ENCODE measurements at places on chromosomes 6 and 20. TPM values are rescaled to one million over a fixed set of nuclear protein-coding genes. Genes with fewer than 3 reads are reported as not detected.

DNA sequence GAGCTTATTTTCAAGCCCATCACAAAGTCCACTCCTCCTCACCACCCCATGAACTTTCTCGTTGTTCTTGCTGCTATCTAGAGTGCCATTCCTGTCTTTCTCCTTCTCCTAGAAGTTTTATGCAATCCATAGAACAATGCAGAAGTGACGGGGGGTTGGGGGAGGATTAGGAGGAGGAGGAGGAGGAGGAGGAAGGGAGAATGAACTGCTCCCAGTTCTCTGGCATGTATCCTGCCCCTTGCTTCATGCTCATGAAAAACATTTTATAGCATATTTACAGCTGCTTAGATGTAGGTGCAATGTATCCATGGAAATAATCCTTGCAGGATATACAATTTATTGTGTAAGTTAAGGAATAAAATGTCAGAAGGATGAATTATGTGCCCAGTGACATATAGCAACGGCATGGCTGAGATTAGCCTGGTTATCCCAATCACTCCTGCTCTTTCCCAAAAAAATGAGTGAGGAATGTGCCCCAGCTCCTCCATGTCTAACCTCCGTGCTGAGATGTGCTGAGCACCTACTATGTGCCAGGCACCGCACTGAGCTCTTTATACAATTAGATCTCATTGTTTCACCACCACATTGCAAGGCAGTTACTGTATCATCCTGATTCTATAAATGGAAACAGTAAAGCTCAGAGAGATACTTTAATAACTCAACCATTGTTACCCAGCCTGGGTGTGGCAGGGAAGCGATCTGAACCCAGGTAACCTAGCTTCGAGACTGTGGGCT, 41.6 kb upstream of the TFAP2C start:
- H3K27ac ChIP-seq = no peak overlapping the region
- DNase-seq = no peak
- H3K36me3 ChIP-seq = no peaks in the 10 kb centered on the region

DNA sequence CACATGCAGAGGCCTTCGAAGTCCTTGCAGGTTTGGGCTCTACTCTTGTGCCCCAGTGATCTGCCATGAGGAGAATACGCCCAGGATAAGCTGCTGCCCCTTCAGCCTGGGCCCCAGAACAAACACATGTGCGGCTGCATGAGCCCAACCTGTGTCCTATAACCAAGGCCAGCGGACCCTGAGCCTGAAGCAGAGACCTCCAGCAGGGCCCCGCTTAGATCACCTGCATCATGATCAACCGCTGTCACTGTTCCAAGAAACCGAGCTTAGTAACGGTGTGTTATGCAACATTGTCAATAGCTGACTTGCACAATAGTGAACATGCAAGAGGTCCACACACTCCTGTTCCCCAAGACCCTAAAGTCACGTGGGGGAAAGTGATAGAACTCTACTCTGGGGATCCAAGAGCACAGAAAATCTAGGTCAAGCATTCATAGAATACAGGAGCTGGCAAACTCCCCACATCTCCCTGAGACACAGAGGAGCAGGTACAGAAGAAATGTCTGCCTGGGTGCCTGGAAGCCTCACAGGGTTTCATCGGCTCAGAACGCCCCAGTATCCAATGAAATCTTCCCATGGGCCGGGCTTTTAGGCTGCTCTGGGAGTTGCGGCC, 136.2 kb downstream of the BMP7 start:
- H3K36me3 ChIP-seq = no peaks in the 10 kb centered on the region
- no peak overlapping the region for H3K27ac ChIP-seq
- no peaks in the 10 kb centered on the region for H3K27me3 ChIP-seq
- no peaks in the 10 kb centered on the region for H3K4me1 ChIP-seq
- DNase-seq = no peak

DNA sequence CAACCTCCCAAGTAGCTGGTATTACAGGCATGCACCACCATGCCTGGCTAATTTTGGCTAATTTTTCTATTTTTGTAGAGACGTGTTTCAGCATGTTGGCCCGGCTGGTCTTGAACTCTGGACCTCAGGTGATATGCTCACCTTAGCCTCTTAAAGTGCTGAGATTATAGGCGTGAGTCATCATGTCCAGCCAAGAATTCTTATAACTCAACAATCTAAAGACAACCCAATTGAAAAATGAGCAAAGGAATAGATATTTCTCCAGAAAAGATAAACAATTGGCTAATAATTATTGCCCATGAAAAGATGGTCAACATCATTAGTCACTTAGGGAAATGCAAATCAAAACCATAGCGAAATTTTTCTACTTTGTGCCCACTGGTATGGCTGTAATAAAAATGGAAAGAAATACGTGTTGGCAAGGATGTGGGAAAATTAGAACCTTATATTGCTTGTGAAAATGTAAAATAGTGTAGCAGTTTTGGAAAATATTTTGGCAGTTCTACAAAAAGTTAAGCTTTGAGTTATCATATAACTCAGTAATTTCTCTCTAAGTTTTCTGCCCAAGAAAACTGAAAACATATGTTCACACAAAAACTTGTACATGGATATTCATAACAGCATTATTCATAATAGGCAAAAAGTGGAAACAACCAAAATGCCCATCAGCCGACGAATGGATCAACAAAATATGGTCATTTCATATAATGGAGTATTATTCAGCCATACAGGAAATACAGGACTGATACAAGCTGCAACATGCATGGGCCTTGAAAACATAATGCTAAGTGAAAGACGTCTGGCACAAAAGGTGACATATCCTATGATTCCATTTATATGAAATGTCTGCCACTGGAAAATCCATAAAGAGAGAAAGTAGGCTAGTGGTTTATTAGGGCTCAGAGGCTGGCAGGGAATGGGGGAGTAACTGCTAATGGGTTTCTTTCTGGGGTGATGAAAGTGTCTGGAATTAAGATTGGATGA, 87.8 kb downstream of the UTRN start:
- no peak for DNase-seq
- H3K27me3 ChIP-seq = no peaks in the 10 kb centered on the region
- H3K36me3 ChIP-seq = peaks cover 17% of the 10 kb centered on the region
- no peak overlapping the region for H3K4me3 ChIP-seq
- peaks cover 44% of the 10 kb centered on the region for H3K4me1 ChIP-seq

GRCh38 chr20:44215125-44215524, 4.6 kb upstream of the OSER1 start:
- H3K36me3 ChIP-seq = no peaks in the 10 kb centered on the region
- DNase-seq = peak; percentile 55
- H3K4me1 ChIP-seq = peaks cover 42% of the 10 kb centered on the region
- H3K4me3 ChIP-seq = no peak overlapping the region

DNA sequence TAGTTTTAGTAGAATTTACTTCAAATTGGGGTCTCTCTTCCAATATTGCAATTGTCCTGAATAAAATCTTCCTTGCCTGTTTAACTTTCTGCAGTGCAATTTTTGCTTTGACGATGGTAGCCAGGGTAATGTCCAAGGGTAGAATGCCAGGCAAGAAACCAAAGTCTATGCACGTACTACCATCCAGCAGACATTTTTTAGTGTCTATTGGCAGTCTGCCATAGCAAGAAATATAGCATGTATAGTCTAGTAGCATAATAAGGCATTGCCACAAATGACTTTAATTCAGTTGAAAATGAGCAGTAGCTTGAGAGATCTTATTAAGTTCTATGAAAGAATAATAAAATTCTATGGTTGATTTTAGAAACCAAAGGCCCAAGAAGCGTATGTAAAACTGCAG, 62.3 kb upstream of the KCNQ5 start:
- DNase-seq = no peak
- H3K4me1 ChIP-seq = no peaks in the 10 kb centered on the region
- no peak overlapping the region for H3K4me3 ChIP-seq
- H3K27ac ChIP-seq = no peak overlapping the region

DNA sequence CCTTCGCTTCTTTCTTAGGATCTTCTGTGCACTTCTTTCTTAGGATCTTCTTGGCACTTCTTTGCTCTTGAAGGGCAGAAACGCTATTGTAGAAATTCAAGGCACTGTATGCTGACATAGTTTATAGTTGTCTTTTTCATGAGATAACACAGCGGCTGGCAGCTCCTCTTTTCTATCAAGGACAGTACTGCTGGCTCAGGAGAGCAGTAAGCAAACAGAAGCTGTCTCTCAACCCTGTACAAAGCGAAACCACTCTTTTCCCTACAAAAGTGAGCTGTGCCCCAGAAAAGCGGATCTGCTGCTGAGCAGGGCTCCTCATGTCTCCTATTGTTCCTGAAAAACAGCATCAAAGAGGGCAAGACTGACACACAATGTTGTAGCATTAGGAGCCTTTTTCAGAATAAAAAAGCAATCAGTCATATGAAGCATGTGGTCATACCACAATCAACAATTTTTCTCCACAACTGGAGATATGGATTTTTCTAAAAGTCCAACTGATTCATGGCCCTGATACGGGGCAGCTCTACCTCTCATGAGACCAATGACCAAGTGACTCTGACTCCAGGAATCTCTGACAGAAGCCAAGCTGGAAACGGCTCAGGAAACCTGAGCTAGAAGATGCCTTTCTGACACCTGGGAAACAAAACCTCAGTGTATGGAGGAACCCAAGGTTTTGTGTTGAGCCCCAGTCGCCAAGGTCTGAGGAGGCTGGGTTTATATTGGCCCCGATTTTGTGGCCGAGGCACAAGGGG, 255.9 kb downstream of the ESR1 start:
- no peaks in the 10 kb centered on the region for H3K36me3 ChIP-seq
- no peak overlapping the region for H3K4me3 ChIP-seq
- DNase-seq = no peak
- no peaks in the 10 kb centered on the region for H3K27me3 ChIP-seq

- no peaks in the 10 kb centered on the region for H3K36me3 ChIP-seq
- DNase-seq = no peak
- H3K4me3 ChIP-seq = no peak overlapping the region
- H3K27ac ChIP-seq = no peak overlapping the region
- peaks cover 11% of the 10 kb centered on the region for H3K4me1 ChIP-seq
These were observed 2.9 kb downstream of the RAB32 start for GRCh38 chr6:146546443-146547043.

GRCh38 chr6:163414946-163415619, 565 bp downstream of the QKI start:
- H3K27ac ChIP-seq = peak overlapping the region; percentile 94
- DNase-seq = no peak
- H3K36me3 ChIP-seq = no peaks in the 10 kb centered on the region
- H3K27me3 ChIP-seq = no peaks in the 10 kb centered on the region
- H3K4me1 ChIP-seq = peaks cover 2% of the 10 kb centered on the region
- peak overlapping the region; percentile 91 for H3K4me3 ChIP-seq

DNA sequence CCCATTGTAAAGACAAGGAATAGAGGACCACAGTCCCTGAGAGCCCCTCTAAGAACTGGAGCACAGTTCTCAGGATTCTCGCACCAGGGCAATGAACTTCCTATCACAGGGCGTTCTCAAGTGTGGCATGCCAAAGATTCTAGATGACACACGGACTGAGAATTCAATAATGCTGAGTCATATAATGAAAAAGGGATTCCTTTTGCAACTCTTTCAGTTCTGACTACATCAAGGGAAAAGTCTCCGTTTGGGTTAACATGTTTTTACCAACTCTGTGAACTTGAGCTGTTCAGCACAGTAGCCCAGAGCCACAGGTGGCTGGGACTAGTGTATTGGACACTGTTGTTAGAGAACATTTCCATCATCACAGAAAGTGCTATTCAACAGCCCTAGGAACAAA, 3.4 kb downstream of the MED20 start:
- H3K36me3 ChIP-seq = peaks cover 22% of the 10 kb centered on the region
- H3K27me3 ChIP-seq = no peaks in the 10 kb centered on the region
- no peak for DNase-seq
- no peak overlapping the region for H3K4me3 ChIP-seq

DNA sequence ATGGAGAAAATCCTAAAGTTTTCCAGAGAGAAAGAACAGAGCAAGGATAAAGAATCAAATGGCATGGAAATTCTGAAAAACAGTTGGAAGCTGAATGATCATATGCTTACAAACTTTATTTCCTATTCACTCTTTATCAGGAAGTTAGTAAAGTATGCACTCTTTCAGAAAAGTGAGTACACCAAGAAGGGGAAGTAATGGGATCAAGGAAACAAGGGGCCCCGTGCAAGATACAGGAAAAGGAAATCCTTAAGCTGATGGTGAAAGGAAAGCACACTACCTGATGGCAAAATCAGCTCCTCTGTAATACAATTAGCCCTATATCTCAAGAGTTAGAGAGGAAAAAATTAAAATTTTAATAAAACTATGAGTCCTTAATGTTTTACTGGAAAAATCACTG, 14.0 kb downstream of the CALHM6 start:
- no peaks in the 10 kb centered on the region for H3K27me3 ChIP-seq
- peak overlapping the region; percentile 29 for H3K4me3 ChIP-seq
- H3K4me1 ChIP-seq = no peaks in the 10 kb centered on the region
- no peaks in the 10 kb centered on the region for H3K36me3 ChIP-seq

DNA sequence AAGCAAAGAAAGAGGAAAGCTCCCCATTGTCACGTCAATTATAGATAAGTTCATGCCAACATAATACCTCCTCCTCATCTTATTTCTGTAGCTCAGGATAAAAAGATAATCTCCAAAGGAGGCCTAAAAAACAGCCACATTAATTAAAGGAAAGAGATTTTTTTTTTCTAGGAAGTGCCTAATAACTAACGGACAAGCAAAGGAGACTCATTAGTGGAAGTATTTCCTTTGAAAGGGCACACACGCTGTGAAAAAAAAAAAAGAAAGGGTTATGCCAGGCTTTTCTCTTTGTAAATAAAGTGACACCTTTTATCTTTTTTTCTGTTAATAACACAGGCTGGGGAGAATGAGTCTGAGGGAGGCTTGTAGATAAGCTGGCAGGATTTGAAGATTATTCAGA, 55.7 kb downstream of the PCSK2 start:
- H3K36me3 ChIP-seq = no peaks in the 10 kb centered on the region
- no peak overlapping the region for H3K27ac ChIP-seq
- H3K27me3 ChIP-seq = no peaks in the 10 kb centered on the region
- no peak overlapping the region for H3K4me3 ChIP-seq
- no peak for DNase-seq

GRCh38 chr6:169844946-169845345, 93.5 kb downstream of the ERMARD start:
- no peaks in the 10 kb centered on the region for H3K4me1 ChIP-seq
- no peak for DNase-seq
- H3K27ac ChIP-seq = no peak overlapping the region
- no peaks in the 10 kb centered on the region for H3K27me3 ChIP-seq
- no peaks in the 10 kb centered on the region for H3K36me3 ChIP-seq

Gene GPX5
- total RNA-seq = not detected

Gene MRPL18
- total RNA-seq = 22.3 TPM

Gene RHAG
- total RNA-seq = not detected

Gene TXLNB
- 0.24 TPM for total RNA-seq

Gene NKX2-4
- not detected for total RNA-seq

Gene ZMYND8
- total RNA-seq = 57.6 TPM

Gene MLIP
- not detected for total RNA-seq

Gene TTBK1
- total RNA-seq = 0.07 TPM

Gene TP53TG5
- total RNA-seq = 0.14 TPM

Measured in natural killer cell (primary cell).